ENCODE measurements at places on chromosomes 3 and 15.
A peak's percentile ranks its signal among the peaks of the same experiment; 100 is the strongest.

GRCh38 chr3:50876947-50877346 is 202.2 kb downstream of the DOCK3 start:
- H3K36me3 ChIP-seq = no peaks in the 10 kb centered on the region
- no peak overlapping the region for H3K4me3 ChIP-seq
- H3K27ac ChIP-seq = no peak overlapping the region
- H3K27me3 ChIP-seq = no peaks in the 10 kb centered on the region
- no peaks in the 10 kb centered on the region for H3K4me1 ChIP-seq

DNA sequence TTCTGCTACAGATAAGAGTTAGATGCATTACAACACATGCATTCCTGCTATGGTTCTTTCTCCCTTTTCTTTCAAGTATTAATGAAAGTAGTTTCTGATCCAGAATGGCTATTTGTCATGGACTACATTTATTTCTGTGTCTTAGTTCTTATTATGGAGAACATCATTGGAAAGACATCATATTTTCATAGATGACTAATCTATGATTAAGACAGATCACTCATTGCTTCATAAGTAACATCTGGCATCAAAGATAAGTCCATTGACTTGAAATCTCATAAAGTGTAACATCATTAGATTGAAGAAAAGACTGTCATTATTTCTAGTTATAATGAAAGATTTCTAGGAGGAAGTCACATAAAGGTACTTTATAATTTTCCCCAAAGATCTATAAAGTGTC is 366.7 kb downstream of the NSUN3 start:
- no peaks in the 10 kb centered on the region for H3K4me1 ChIP-seq
- no peaks in the 10 kb centered on the region for H3K27me3 ChIP-seq
- no peaks in the 10 kb centered on the region for H3K36me3 ChIP-seq

DNA sequence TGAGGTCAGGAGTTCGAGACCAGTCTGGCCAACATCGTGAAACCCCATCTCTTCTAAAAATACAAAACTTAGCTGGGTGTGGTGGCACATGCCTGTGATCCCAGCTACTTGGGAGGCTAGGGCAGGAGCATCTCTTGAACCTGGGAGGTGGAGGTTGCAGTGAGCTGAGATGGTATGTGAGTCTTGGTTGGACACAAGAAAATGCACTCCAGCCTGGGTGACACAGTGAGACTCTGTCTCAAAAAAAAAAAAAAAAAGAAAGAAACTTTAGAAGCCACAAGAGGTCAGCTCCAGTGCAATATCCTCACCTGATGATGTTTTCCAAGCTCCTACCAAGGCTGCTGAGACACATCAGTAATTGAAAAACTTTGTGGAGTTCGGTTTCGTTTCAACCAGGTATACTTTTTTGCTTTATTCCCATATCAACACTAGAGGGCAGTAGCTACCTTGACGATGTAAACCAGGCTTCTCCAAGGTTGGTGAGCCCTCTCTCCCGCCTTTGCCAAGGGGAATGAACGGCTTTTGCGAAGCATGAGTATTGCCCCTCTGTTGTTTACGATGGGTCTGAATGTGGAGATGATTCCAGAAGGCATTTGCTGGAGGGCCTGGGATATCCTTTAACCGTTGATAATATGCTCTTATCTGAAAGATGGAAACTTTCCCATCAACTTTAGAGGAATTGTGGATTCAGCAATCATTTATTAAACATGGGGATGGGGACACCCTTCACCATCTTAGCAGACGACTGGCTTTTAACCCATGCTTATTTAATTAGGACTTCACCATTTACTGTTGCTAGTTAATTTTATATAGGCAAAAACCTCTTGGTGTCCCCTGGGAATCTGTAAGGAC is 202.8 kb downstream of the SV2B start:
- peaks cover 4% of the 10 kb centered on the region for H3K27me3 ChIP-seq
- no peak overlapping the region for H3K27ac ChIP-seq
- H3K4me1 ChIP-seq = peaks cover 15% of the 10 kb centered on the region
- DNase-seq = no peak
- H3K4me3 ChIP-seq = no peak overlapping the region
- no peaks in the 10 kb centered on the region for H3K36me3 ChIP-seq

- H3K4me3 ChIP-seq = no peak overlapping the region
- H3K27me3 ChIP-seq = no peaks in the 10 kb centered on the region
- no peak overlapping the region for H3K27ac ChIP-seq
These were observed 149.8 kb upstream of the IQSEC1 start for GRCh38 chr3:13222891-13223573.

DNA sequence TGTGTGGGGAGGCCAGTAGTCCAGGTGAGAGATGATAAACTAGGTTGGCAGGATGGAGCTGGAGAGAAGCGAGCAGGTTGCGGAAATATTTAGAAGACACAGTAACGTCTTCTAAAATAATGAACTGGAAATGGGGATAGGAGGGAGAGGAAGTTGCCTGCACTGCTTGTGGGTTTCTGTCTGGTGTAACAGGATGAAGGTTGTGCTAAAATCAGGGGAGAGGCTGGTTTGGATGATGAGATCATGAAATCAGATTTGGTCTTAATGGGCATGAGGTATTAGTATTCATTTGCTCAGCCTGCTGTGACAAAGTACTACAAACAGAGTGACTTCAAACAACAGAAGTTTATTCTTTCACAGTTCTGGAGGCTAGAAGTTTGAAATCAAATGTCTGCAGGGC is 32.1 kb upstream of the TNFAIP8L3 start:
- no peaks in the 10 kb centered on the region for H3K36me3 ChIP-seq
- DNase-seq = no peak

GRCh38 chr3:173690542-173691180 is 293.1 kb downstream of the NLGN1 start:
- H3K4me3 ChIP-seq = no peak overlapping the region
- H3K27ac ChIP-seq = no peak overlapping the region
- H3K4me1 ChIP-seq = no peaks in the 10 kb centered on the region
- no peak for DNase-seq

GRCh38 chr15:58227706-58228543 is 89.7 kb downstream of the AQP9 start:
- no peaks in the 10 kb centered on the region for H3K27me3 ChIP-seq
- H3K4me3 ChIP-seq = no peak overlapping the region
- H3K36me3 ChIP-seq = no peaks in the 10 kb centered on the region
- no peak overlapping the region for H3K27ac ChIP-seq
- peaks cover 33% of the 10 kb centered on the region for H3K4me1 ChIP-seq
- no peak for DNase-seq

DNA sequence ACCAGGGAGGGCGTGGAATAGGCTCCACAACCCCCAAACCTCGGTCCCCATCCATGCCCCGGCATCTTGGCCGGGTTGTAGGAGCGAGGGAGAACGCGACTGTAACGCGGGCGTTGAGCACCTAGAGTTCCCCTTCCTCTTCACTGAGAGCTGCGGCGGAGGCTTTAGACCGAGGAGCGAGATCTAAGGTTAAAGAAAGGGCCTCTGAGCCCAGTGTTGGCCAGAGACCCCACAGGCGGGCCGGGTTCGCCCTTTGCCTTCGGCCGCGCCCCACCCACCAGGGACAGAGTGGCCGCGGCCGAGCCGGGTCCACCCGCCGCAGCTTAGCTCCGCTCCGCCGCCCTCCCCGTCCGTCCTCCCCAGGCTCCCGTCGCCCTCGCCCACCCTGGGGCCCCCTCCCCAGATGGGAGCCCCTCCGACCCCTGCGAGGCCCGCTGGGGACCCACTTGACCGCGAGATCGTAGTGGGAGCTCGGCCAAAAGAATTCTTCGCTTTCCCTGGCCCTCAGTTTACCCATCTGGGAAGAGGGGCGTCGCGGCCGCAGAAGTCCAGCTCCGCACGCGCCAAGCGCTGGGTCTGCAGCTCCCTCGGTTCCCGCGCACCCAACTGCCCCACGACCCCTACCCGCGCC is 425 bp downstream of the ANPEP start:
- DNase-seq = no peak
- peaks cover 26% of the 10 kb centered on the region for H3K4me1 ChIP-seq
- H3K27ac ChIP-seq = peak overlapping the region; percentile 56
- no peaks in the 10 kb centered on the region for H3K36me3 ChIP-seq
- peaks cover 15% of the 10 kb centered on the region for H3K27me3 ChIP-seq

DNA sequence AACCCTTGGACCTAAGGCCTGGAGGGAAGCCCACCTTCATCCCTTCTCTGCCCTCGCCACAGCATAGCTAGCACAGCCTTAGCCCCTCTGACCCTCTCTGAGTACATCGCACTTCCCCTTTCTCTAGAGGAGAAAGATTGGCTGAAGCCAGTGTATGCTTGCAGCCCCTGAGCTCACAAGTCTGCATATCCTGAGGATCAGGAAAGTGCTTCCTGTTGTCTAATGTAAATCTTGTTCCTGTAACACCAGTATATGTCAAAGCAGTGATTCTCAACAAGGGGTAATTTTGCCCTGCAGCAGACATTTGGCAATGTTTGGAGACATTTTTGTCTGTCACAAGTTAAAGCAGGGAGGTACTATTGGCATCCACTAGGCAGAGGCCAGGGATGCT is 2.2 kb upstream of the PRKCD start:
- DNase-seq = no peak
- peaks cover 90% of the 10 kb centered on the region for H3K4me1 ChIP-seq
- no peaks in the 10 kb centered on the region for H3K36me3 ChIP-seq
- no peak overlapping the region for H3K4me3 ChIP-seq
- H3K27me3 ChIP-seq = no peaks in the 10 kb centered on the region
- no peak overlapping the region for H3K27ac ChIP-seq

- H3K27ac ChIP-seq = no peak overlapping the region
- H3K4me1 ChIP-seq = peaks cover 9% of the 10 kb centered on the region
- DNase-seq = no peak
- H3K36me3 ChIP-seq = no peaks in the 10 kb centered on the region
- no peak overlapping the region for H3K4me3 ChIP-seq
- H3K27me3 ChIP-seq = no peaks in the 10 kb centered on the region
These were observed 1.6 kb upstream of the P3H2 start for GRCh38 chr3:190122198-190122771.

DNA sequence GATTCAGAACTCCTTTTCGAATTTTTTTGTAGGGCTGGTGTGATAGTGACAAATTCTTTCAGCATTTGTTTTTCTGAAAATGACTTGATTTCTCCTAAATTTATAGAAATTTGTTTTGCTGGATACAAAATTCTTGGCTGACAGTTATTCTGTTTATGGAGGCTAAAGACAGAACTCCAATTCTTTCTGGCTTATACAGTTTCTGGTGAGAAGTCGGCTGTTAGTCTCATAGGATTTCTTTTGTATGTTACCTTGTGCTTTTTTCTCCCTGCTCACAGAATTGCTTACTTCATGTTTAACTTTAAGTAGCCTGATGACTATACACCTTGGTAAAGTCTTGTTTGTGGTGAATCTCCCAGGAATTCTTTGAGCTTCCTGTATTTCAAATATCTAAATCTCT is 1264.6 kb downstream of the NSUN3 start:
- no peaks in the 10 kb centered on the region for H3K4me1 ChIP-seq
- no peaks in the 10 kb centered on the region for H3K36me3 ChIP-seq
- H3K4me3 ChIP-seq = no peak overlapping the region

- peak overlapping the region; percentile 87 for H3K27ac ChIP-seq
- peaks cover 8% of the 10 kb centered on the region for H3K4me1 ChIP-seq
- no peaks in the 10 kb centered on the region for H3K27me3 ChIP-seq
- no peaks in the 10 kb centered on the region for H3K36me3 ChIP-seq
- peak; percentile 25 for DNase-seq
- H3K4me3 ChIP-seq = peak overlapping the region; percentile 23
These were observed 192.6 kb upstream of the LYSMD4 start for GRCh38 chr15:99925661-99926461.

DNA sequence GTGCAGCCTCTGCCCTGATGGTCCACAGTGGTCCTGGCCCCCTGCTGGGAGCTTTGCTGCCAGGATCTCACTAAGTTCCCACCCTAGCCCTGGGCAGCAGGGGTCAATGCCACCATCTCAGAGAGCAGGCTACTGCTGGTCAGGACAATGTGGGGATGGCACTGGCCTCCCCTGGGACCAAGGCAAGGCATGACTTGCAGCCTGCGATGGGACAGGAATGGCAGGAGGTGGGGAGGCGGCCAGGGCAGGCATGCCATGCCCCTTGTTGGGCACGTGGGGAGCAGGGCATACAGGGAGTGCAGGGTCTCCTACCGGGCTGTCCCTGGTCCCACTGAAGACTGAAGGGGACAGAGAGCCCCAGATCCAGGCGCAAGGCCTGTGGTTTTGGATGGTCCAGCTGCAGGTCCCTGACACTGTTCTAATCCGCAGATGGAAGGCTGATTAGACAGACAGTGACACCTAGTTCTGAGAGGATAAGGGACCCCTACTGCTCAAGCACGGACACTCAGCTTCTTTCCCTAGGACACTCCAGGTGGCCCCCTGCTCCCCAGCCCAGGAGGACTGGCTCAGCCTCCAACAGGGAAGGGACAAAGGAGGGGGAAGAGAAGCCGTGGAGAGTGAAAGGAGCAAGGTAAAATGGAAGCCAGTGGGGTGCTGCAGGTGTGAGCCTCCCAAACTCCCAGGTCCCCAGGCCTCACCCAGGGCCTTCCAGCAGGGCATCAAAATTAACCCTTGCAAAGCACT is 69.2 kb upstream of the RPL32 start:
- H3K27ac ChIP-seq = no peak overlapping the region
- no peak overlapping the region for H3K4me3 ChIP-seq
- peaks cover 97% of the 10 kb centered on the region for H3K36me3 ChIP-seq
- no peak for DNase-seq
- H3K4me1 ChIP-seq = no peaks in the 10 kb centered on the region

GRCh38 chr3:72633534-72633933 is 214.7 kb downstream of the SHQ1 start:
- no peak overlapping the region for H3K4me3 ChIP-seq
- no peaks in the 10 kb centered on the region for H3K27me3 ChIP-seq
- no peak for DNase-seq
- no peak overlapping the region for H3K27ac ChIP-seq
- no peaks in the 10 kb centered on the region for H3K36me3 ChIP-seq

- no peaks in the 10 kb centered on the region for H3K36me3 ChIP-seq
- H3K4me3 ChIP-seq = no peak overlapping the region
- H3K27ac ChIP-seq = no peak overlapping the region
These were observed 49.9 kb downstream of the FNDC3B start for GRCh38 chr3:172089250-172089649.

DNA sequence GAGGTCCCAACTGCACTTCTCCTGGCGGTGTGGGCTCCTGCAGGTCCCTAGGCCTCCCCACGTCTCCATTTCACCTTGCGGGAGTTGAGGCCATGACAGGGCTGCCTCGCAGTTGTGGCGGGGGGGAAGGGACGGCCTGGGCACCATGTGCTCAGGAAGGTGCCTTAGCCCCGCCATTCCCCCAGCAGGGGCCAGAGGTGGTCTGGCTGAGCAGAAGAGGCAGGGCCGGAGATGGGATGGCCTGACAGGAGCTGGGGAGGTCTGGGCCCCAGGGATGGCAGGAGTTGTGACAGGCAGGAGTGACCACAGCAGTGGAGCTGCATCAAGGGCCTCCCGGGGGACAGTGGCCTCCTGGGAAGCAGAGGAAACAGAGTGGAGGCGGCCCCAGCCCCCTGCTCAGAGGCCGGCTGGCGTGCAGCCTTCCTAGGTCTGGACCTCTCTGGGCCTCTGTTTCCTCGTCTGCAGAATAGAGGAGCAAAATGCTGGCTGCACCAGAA is 18.7 kb upstream of the KLF15 start:
- no peak overlapping the region for H3K4me3 ChIP-seq
- H3K36me3 ChIP-seq = no peaks in the 10 kb centered on the region
- peaks cover 11% of the 10 kb centered on the region for H3K4me1 ChIP-seq

GRCh38 chr15:43939070-43939469 is 112.3 kb downstream of the WDR76 start:
- H3K4me1 ChIP-seq = no peaks in the 10 kb centered on the region
- peaks cover 16% of the 10 kb centered on the region for H3K27me3 ChIP-seq
- no peak overlapping the region for H3K27ac ChIP-seq
- no peak overlapping the region for H3K4me3 ChIP-seq
- no peak for DNase-seq
- no peaks in the 10 kb centered on the region for H3K36me3 ChIP-seq

GRCh38 chr3:39501968-39502837 is 34.7 kb downstream of the MOBP start:
- peaks cover 7% of the 10 kb centered on the region for H3K4me1 ChIP-seq
- peaks cover 53% of the 10 kb centered on the region for H3K27me3 ChIP-seq
- H3K4me3 ChIP-seq = peak overlapping the region; percentile 44
- H3K27ac ChIP-seq = no peak overlapping the region

All from esophagus squamous epithelium (tissue), 5 donors.